ENCODE measurements at places on chromosomes 1 and 21.

- no peak for DNase-seq
These were observed 64.0 kb downstream of the RAP1GAP start for GRCh38 chr1:21605012-21605715.

GRCh38 chr1:185091480-185091879 is 46.1 kb downstream of the RNF2 start:
- DNase-seq: no peak

- DNase-seq: no peak
These were observed 11.3 kb downstream of the SLC25A24 start for GRCh38 chr1:108188801-108189200.

- peak; percentile 23 for DNase-seq
These were observed 732 bp downstream of the ABCG1 start for GRCh38 chr21:42219606-42220137.

GRCh38 chr1:229186373-229187056 is 84.4 kb upstream of the RAB4A start:
- no peak for DNase-seq

DNA sequence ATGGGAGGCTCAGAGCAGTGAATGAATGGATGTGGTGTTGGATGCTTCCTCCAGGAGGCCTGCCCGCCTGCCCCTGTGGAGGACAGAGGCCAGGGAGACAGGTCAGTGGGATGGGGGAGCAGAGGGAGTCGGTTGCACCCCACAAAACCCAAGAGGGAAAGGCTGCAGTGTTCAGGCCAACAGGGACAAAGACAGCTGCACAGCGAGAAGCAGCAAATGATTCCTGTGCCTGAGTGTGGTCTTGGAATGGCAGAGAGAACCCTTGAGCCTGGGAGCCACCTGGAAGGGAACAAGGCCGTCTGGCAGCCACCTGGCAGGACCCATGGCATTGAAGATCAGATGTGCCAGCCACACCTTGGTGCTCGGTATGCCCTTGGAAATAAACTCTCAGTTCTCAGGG is 8.1 kb downstream of the TFF3 start:
- DNase-seq: no peak

GRCh38 chr1:53197291-53198200 is 922 bp downstream of the CPT2 start:
- peak; percentile 47 for DNase-seq

DNA sequence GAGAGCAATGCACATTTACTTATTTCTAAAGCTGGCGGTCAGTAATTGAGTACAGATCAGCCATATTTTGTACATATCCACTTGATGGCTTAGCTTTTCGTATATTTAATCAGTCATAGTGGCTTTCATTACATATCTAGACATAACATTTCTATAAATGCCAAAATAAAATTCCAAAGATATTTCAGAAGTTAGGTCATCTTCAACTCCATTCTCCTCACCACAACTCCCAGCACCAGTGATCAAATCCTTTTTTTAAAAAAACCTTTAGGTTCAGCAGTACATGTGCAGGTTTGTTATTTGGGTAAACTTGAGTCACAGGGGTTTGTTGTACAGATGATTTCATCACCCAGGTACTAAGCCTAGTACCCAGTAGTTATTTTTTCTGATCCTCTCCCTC is 53.9 kb upstream of the GNG4 start:
- no peak for DNase-seq

GRCh38 chr1:219283541-219283940 is 109.9 kb downstream of the LYPLAL1 start:
- no peak for DNase-seq

GRCh38 chr1:31640964-31641363 is 3.7 kb downstream of the PEF1 start:
- DNase-seq: no peak

DNA sequence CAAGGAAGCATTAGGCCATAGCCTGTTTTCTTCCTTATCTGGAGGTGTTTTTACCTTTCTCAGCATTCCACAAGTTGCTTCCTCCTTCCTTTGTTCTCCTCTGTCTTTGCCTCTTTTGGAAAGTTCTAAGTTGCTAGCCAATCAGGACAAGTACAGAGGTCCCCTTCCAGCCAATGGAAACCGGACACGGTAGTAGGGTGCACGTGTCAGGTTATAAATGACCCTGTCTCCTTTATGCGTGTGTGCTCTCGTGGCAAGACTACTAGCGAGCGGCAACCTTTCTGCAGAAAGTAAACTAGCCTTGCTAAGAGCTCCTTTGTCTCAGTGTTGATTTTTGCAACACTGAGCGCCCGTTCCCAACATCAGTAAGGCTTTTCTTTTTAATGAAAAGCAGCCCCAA is 1.5 kb upstream of the ACADM start:
- DNase-seq: no peak

DNA sequence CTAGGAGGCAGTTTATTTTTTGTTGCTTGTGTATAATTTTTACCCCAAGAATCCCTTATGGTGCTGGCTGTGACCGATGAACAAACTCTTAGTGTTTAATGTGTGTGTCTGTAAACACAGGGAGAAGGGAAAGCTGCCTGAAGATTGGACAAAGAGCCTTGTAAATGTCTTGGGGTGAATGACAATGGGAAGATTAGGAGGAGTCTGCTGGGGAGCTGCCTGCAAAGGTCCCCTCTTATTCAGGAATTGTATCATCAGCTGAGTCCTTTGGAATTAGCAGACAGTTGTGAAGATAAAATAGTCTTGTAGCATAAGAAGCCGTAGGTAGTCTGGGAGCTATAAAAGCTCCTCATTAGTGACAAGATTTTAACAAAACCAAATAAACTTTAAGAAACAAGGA is 88.4 kb downstream of the RUNX1 start:
- no peak for DNase-seq

- DNase-seq: no peak
These were observed 4.6 kb downstream of the PGLYRP4 start for GRCh38 chr1:153343811-153344717.

GRCh38 chr1:12244078-12244477 is 14.2 kb downstream of the VPS13D start:
- DNase-seq: peak; percentile 9

DNA sequence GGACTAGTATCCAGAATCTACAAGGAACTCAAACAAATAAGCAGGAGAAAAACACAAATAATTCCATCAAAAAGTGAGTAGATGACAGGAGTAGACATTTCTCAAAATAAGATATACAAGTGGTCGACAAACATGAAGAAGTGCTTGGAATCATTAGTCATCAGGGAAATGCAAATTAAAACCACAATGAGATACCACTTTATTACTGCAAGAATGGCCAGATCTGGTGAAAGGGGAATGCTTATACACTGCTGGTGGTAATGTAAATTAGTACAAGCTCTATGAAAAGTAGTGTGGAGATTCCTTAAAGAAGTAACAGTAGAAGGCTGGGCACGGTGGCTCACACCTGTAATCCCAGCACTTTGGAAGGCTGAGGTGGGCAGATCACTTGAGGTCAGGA is 73.8 kb downstream of the POU2F1 start:
- no peak for DNase-seq

GRCh38 chr1:219412772-219413171 is 200.1 kb downstream of the ZC3H11B start:
- no peak for DNase-seq

DNA sequence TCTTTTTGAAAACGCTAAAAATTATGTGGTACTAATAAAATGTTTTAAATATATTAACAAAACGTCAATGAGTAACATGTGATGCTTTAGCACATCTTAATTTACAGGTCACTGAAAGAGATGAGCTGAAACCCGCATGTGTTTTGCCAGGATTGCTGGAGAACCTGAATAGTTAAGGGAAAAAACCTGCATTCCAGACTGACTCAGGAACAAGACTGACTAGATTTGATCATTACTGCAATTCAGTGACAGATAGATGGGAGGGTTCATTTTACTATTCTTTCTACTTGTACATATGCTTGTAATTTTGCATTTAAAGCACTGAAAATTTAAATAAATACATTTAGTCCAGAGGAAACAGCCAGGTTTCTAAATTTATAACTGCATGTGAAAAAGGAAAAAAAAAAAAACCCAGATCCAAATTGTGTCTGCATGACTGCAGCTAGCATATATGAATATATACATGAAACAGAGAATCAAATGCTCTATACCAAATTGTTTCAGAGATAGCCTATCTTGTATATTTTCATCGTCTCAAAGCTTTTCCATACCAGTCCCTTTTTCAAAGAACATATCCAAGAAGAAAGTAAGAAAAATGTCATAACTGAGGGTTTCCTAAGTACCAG is 71.7 kb downstream of the APP start:
- no peak for DNase-seq

- DNase-seq: no peak
These were observed 341.3 kb downstream of the USP25 start for GRCh38 chr21:16071092-16071491.

GRCh38 chr1:110582378-110582777 is 23.8 kb downstream of the KCNA2 start:
- DNase-seq: no peak

- DNase-seq: no peak
These were observed 33.3 kb upstream of the FAM89A start for GRCh38 chr1:231073331-231073730.

GRCh38 chr1:100184536-100184935 is 6.5 kb upstream of the LRRC39 start:
- peak; percentile 65 for DNase-seq

GRCh38 chr1:175364424-175365076 is 172.0 kb upstream of the KIAA0040 start:
- DNase-seq: no peak

DNA sequence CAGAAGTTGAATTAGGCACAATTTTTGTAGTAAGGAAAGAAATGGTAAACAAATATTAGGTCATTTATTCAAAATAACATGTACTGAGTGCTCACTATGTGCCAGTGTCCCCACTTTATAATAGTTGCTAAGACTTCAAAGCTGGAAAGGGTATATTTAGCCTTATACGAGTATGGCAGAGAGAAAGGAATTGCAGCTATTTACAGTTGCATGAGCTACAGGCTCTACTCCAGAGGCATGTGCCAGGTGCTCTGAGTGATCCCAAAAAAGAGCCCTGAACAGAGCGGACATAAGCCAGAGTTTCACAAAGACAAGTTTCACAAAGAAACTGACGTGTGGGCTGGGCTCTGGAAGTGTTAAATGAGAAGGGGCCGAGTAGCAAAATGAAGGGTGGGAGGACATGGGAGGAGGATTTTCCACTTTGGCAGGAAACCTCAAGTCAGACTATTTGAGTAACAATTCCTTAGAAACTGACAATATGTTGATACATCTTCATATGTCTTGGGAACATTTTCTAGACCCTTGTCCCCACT is 40.9 kb downstream of the FASLG start:
- no peak for DNase-seq

DNA sequence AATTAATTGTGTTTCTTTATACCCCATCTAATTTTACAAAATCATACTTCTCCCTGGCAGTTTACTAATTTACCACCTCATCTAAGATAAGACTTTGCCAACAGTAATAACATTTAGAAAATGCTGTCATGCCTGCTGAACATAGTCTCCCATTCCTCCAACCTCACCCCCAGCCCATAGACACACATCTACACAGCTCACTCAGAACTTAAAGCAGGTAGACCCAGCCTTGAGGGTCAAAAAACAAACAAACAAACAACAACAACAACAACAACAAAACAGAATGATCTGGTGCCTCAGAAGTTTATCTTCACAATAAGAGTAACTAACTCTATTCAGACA is 94.0 kb downstream of the ZC3H11B start:
- DNase-seq: no peak

GRCh38 chr1:182664296-182664695 is 20.1 kb downstream of the RGS8 start:
- DNase-seq: no peak

GRCh38 chr1:59096501-59096900 is 200.4 kb upstream of the FGGY start:
- DNase-seq: no peak

DNA sequence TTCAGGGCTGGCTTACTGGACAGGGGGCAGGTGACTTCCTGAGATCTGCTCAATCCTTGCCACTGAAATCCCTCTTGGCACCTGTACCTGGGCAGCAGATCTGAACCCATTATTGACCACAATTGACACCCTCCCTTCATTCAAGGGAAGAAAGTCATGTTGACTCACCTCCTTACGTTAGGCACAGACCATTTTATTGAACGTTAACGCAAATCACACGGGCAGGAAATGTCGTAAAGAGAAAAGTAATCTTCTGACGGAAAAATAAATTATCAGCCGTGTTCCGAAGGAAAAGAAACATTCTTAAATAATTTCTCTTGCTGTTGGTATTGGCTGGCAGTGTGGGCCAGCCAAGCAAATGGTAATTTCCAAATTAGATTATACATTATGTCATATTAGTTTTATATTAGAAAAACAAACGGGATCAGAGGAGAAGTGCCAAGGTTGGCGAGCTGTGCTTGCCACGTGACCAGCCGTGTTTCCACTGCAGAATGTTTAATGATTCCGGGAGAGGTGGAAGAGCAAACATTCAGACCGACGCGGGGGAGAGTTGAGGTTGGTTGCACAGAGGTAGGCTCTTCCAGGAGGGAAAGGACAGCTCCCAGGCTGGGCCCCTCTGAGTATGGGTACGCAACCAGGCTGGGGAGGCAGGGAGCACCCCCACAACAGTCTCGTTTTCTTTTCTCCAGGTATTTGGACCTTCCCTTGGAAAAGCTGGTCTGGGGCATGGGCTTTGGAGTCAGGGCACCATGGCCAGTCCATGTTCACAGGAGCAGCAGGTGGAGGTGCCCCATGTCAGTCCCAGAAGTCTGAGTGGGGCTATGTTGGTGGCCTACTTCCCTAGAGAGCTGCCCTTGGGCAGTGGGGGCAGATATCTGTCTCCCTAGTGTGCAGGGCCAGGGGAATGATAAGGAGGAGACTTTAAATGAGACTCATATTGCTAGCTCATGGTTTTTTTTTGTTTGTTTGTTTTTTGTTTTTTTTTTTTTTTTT is 121.1 kb downstream of the FOXD2 start:
- DNase-seq: no peak

- peak; percentile 30 for DNase-seq
These were observed 28.6 kb upstream of the CITED4 start for GRCh38 chr1:40890771-40891170.

- DNase-seq: no peak
These were observed 1237.2 kb downstream of the PLA2G4A start for GRCh38 chr1:188065917-188066316.

DNA sequence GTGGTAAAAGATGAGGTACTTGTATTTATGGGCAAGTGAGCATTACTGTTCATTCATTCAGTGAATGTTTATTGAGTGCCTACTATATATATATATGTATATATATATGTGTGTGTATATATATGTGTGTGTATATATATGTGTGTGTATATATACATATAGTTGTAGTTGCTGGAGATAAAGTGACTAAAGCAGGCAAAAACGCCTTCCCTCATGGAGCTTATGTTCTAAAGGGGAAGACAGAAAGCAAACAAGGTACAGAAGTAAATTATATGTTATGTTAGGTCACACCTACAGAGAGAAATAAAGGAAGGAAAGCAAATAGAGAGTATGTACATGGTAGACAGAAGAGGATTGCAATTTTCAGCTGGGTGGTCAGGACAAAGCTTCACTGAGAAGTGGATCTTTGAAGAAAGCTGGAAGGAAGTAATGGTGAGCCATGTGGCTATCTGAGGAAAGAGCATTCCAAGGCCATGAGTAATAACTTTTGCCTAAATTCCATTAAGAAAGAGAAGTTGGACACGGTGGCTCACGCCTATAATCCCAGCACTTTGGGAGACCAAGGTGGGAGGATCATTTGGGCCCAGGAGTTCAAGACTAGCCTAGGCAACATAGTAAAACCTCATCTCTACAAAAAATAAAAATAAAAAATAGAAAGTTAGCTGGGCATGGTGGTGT is 33.5 kb upstream of the KLF17 start:
- DNase-seq: no peak

- DNase-seq: no peak
These were observed 995 bp upstream of the IPO13 start for GRCh38 chr1:43945674-43946235.

GRCh38 chr1:182050481-182051448 is 10.7 kb downstream of the ZNF648 start:
- peak; percentile 61 for DNase-seq

GRCh38 chr1:39082010-39082799 is 56.1 kb downstream of the NDUFS5 start:
- no peak for DNase-seq

All from HL-60 (cell line).